ENCODE measurements at places on chromosomes 3 and 15.

DNA sequence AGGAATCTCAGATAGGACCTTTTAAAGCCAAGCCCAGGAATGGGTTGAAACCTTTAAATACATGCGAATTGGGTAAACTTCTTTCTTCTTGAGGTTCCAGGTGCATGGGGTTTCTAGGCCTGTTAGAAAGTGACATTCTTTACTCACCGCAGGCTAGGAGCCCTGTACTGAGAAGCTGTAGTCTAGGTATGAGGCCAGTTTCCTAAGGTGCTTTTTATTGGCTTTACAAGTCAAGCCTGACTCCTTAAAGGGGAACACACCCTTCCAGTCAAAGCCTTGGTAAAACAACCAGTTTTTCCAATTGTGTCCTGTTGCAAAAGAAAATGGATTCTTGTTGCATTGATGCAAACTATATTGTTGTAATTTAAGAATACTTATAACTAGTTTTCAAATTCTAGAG, 76.1 kb upstream of the ATP11B start:
- no peak for DNase-seq

- no peak for DNase-seq
Observed at GRCh38 chr3:111986800-111987199, 8.0 kb downstream of the ABHD10 start.

- no peak for DNase-seq
Observed at GRCh38 chr15:90690585-90690984, 26.6 kb upstream of the BLM start.

GRCh38 chr3:38543586-38543985, 47.4 kb downstream of the EXOG start:
- DNase-seq, result no peak

- DNase-seq, result no peak
Observed at GRCh38 chr3:151919446-151919845, 46.0 kb downstream of the SUCNR1 start.

DNA sequence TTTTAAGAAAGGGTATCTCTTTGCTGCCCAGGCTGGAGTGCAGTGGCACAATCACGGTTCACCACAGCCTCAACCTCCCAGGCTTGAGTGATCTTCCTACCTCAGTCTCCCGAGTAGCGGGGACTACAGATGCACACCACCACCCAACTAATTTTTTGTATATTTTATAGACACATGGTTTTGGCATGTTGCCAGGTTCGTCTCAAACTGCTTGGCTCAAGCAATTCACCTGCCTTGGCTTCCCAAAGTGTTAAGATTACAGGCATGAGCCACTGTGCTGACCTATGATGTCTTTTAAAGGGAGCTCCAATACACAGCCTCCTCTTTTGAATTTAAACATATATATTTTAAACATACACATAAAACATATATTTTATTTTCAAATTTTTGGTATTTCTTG, 60.9 kb downstream of the SLC9C1 start:
- no peak for DNase-seq

GRCh38 chr15:70492240-70493177, 270.8 kb downstream of the UACA start:
- peak; percentile 93 for DNase-seq

DNA sequence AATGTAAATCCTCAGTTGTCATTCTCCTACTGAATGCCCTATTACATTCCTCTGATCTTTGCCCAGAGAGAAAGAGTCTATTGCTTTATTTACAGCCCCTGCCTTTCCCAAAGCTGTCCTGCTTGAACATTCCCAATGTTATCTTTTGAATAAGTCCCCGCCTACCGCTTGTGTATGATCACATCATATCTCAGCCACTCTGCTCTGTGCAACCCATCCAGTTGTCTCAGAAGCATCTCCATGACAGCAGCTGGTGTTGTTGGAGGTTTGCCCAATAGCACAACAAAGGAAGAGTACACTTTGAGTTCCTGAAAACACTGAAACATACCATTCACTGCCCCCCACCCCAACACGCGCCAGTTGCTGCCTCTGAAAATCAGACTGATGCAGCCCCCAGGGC, 22.0 kb upstream of the FAM3D start:
- no peak for DNase-seq

DNA sequence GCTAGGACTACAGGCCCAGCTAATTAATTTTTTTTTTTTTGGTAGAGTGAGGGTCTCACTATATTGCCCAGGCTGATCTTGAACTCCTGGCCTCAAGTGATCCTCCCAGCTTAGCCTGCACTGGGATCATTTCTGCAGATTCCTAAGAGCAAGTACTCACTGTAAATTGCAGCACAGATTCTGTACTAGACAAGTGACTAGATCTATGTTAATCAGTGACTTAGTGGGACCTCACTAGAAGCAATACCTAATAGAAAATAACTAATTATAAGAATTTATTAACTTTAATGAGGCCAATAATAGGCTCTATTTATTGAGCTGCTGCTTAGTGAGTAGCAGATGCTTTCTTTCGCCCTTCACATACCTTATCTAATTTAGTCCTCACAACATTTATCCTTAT, 10.6 kb upstream of the UTS2B start:
- no peak for DNase-seq

- DNase-seq, result no peak
Observed at GRCh38 chr3:14224895-14225294, 46.3 kb downstream of the LSM3 start.

GRCh38 chr3:22507709-22508108, 695.4 kb upstream of the UBE2E2 start:
- DNase-seq, result no peak

DNA sequence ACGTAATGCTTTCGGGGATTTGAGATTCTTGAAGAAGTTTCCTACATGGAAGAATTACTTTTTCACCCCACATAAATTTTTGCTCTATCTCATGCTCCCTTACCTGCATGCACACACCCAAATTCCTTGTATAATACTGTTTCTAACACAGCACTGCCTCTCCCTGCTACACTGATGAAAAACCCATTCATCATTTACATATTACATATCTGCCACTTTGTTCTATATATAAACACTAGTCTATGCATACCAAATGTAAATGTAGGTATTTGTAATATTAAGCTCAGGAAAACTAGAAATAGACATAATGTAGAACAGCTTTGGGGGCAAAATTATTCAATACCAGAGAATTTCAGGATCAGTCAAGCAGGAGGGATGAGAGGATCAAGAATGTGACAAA, 182.6 kb upstream of the SEMA6D start:
- DNase-seq, result no peak

- no peak for DNase-seq
Observed at GRCh38 chr15:63668601-63669000, 71.4 kb downstream of the FBXL22 start.
